ENCODE measurements at places on chromosomes 12 and 14. TPM values are rescaled to one million over a fixed set of nuclear protein-coding genes. Genes with fewer than 3 reads are reported as not detected.
A peak's percentile ranks its signal among the peaks of the same experiment; 100 is the strongest.

Gene SYNDIG1L
- 0.71 TPM for total RNA-seq

Gene GUCY2C
- total RNA-seq, result 2.1 TPM

- peaks cover 4% of the 10 kb centered on the region for H3K36me3 ChIP-seq
- no peaks in the 10 kb centered on the region for H3K27me3 ChIP-seq
- H3K4me3 ChIP-seq, result peak overlapping the region; percentile 73
- no peak for DNase-seq
Observed at GRCh38 chr14:69650948-69651369, 39.6 kb downstream of the SUSD6 start.

DNA sequence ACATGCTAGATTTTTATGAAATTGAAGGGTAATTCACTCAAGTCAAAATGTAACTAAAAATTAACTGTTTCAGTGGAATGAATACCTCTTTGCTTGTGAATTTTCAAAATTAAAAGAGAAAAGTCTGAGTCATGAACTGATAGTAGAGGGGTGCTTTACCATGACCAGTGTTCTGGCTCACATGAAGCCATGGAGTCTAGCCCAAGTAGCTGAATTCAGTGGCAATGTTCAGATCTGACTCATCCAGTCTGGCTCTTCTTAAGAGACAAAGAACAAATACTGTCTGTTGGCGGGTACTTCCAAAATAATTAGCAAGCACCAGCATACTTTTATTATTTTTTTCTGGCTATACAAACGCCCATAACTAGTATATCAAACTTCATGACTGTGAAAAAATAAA lies 366.3 kb upstream of the GARIN6 start:
- no peaks in the 10 kb centered on the region for H3K4me1 ChIP-seq
- no peaks in the 10 kb centered on the region for H3K36me3 ChIP-seq
- H3K4me3 ChIP-seq, result no peak overlapping the region
- DNase-seq, result no peak
- no peaks in the 10 kb centered on the region for H3K27me3 ChIP-seq
- no peak overlapping the region for H3K27ac ChIP-seq
